ENCODE measurements at places on chromosomes 6 and 20.
A peak's percentile ranks its signal among the peaks of the same experiment; 100 is the strongest.

GRCh38 chr6:154001494-154002285, 37.4 kb upstream of the OPRM1 start:
- DNase-seq, result no peak

DNA sequence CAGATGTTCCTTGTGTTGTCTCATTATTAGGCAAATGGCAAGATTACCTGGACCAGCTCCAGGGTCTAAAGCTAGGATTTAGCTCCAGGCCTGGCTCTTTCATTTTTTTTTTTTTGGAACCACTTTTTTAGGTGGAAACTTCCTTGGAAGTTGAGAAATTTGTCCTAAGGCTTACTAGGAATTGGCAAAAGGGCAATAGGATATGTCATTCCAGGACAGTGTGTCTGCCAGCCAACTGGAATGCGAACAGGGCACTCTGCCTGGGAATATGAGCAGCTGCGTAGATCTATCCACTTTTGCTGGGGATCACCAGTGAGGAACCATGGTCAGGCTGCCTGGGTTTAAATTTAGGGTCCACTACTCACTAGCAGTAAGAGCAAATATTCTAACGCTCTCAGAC, 304.0 kb downstream of the TSHZ2 start:
- DNase-seq, result no peak

DNA sequence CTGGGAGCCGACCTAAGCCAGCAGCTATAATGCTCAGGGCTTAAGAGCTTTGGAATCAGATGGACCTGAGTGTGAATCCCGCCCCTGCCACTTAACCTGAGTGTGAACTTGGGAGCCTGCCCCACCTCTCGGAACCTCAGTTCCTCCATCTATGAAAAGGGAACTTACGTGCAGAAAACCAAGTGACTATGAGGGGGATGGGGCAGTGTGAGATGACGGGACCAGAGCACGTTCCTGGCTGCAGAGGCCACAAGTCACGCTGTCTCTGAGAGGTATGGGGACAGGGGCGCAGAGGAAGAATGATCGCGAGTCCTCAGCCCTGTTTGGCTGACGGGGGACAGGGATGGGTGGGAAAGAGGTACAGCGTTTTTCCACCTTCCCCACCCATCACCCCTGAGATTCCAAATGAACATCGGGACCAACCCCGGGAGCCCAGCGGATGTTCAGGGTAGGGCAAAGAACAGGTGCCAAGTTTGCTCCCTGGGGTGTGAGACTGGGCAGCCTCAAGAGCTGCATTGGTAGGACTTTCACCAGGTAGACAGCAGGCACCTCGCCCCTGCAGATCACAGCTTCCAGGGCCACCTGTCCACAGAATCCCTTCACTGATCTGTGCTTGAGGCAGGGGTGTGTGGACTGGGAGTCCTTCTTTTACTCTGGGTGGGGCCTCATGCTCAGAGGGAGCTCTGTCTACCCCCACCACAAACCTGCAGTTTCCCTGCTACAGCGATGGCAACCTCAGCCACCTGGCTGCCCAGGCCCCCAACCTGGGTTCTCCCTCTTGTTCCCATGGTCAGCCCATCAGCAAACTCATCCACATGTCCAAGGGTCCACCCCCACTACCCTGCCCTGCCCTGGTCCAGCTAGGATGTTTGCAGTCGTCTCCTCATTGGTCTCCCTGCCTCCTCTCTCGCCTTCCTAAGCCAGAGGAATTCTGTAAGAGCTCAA, 85.8 kb downstream of the CEBPB start:
- DNase-seq, result no peak

DNA sequence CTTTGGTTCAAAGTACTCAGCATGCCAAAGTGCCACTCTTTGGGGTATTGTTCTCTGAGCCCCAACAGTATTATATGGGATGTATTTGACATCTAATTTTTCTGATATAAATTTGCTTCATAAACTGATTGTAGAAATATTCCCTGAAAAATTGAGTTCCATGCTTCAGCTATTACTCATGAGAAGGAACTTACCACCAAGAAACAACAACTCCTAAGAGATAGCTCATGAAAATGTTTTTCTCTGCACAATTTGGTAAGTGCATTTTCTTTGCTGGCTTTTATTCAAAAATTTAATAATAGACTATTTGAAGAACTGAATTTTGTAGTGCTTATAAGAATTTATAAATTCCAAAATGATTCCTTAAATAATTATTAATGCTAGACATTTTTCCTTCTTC, 12.8 kb upstream of the TPD52L1 start:
- no peak for DNase-seq

- no peak for DNase-seq
Measured at GRCh38 chr6:18347021-18347577, 40.1 kb upstream of the RNF144B start.

DNA sequence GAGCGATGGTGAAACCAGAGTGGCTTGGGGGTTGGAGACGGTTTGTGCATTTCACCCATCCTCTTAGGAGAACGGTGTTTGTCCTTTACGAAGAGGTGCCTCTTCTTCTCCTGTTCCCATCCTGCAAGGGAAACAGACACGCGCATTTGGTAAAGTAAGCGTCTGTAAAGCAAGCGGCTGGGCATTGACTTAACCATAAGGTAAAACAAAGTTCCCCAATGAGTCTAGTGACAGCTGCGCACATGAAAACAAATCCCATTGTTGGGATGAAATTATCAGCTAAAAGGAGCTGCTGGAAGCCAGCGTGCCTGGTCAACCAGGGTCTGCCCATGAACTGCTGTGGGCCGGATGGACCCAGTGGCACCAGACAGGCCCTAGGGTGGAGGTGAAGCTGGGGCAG, 5.8 kb downstream of the BHLHE23 start:
- no peak for DNase-seq

GRCh38 chr20:37562695-37563480, 35.2 kb upstream of the BLCAP start:
- no peak for DNase-seq

GRCh38 chr20:46683011-46683667, 6.1 kb downstream of the TP53RK start:
- no peak for DNase-seq

DNA sequence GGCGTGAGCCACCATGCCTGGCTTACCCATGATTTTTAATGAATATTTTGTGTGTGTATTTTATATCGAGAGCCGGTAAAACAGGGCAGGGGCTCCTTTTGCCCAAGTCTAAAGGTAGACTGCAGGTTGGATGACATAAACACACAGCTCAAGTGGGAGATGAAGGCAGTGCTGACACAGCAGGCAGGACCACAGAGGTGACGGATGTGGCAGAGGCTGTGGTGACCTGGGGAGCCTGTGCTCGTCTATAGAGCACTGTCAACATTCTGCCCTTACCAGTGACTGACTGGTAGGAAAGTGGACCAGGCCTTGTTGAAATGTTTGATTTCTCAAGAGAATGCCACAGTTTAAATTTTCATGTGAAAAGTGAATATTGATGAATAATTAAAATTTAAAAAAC, 137.5 kb downstream of the ZFP64 start:
- peak; percentile 12 for DNase-seq

DNA sequence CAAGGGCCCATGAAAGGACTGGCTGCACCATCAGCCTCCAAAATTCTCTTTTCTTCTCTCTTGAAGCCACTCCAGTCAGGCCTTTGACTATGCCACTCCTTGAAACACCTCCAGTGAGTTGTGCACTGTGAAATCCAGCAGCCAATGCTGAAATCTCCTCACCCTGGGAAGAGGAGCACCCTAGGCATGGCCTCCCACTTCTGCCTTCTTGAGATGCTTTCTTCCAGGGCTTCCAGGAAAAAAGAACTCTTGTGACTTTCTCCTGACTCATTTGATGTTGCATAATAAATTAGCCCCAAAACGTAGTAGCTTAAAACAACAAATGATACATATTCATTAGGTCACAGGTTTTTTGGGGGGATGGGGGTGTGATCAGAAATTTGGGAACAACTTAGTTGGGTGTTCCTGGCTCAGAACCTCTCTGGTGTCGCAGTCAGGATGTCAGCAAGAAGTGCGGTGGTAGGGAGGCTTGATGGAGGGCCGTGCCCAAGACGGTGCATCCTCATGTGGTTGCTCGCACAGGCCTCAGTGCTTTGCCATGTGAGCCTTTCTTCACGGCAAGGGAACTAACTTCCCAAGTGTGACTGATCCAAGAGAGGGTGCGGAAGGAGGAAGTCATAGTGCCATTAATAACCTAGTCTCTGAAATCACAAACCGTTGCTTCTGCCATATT, 12.1 kb downstream of the NCR2 start:
- no peak for DNase-seq

GRCh38 chr20:62493253-62493885, 17.6 kb upstream of the GATA5 start:
- no peak for DNase-seq

- DNase-seq, result no peak
Measured at GRCh38 chr6:33677143-33677660, 34.3 kb downstream of the UQCC2 start.

DNA sequence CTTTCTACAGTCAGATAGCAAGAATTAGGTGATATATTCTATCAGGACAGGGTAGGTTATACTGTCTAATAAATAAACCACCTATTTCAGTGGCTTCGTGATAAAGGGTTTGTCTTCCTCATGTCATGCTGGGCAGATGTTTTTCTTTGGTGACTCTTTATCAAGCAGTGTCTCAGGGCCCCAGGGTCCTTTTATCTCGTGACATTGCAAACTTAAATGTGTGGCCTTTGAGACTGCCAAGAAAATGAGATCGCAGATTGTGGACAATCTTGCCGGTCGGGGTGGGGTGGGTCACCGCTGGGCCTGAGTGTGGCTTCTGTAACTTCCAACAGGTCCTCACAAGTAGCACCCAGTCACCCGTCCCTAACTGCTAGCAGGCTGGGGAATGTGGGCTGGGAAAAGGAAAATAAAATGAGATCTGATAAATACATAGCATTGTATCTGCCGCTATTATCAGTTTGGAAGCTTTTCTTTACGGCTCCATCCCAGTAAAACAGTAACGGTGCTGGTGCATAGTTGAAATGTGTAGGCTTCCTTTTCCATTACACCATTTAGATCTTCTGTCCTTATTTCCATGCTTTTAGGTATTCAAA, 50.5 kb upstream of the BMP6 start:
- DNase-seq, result no peak

- no peak for DNase-seq
Measured at GRCh38 chr20:24834310-24834709, 114.8 kb upstream of the CST7 start.

DNA sequence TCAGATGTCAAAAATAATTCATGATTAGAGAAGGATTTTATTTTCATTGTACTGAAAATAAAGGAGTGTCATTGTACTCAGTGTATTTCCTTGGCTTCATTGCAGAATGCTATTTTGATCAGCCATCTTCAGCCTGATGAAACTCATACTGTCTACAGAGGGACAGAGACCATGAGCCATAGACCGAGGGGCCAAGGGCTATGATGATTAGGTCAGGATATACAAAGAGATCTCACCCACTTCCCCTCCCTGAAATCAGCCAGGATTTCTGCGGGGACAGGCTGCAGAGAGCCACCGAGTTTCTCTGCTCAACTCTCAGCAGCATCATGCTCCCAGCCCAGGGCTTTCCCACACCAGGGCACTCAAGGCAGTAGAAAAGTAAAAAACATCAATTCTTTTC, 47.0 kb downstream of the ALDH8A1 start:
- no peak for DNase-seq

DNA sequence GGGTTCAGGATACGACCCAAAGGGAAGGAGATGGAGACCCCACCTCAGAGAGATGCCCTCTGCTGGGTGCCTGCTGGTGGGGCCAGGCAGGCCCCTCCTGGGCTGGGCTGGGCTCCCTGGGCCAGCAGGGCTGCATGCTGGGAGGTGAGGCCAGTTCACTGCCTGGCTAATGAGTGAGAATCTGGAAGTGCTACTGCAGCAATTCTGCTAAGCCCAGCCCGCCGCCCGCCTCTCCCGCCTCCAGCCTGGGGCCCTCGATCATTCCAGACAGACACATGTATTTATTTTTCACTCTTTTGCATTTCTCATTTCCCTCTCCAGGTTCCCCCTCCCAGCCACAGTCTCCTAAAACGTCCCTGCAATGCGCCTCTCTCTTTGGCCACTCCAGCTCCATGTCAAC, 79.6 kb downstream of the CDH22 start:
- DNase-seq, result no peak

DNA sequence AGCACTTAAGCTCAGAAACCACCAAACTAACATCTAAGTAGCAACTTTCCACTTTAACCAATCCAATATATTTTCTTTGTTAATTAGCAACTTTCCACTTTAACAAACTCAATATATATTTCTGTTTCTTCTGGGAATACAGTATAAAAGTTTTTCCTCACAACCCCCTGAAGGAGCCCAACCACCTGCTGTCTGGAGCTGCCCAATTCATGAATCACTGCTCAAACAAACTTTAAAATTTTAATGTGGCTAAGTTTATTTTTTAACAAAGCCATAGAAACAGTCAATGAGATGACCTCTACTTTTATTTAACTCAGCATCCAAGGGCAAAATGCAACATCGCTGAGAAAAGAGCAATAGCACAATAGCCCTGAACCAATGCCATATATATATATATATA, 500.1 kb downstream of the EPM2A start:
- DNase-seq, result no peak

DNA sequence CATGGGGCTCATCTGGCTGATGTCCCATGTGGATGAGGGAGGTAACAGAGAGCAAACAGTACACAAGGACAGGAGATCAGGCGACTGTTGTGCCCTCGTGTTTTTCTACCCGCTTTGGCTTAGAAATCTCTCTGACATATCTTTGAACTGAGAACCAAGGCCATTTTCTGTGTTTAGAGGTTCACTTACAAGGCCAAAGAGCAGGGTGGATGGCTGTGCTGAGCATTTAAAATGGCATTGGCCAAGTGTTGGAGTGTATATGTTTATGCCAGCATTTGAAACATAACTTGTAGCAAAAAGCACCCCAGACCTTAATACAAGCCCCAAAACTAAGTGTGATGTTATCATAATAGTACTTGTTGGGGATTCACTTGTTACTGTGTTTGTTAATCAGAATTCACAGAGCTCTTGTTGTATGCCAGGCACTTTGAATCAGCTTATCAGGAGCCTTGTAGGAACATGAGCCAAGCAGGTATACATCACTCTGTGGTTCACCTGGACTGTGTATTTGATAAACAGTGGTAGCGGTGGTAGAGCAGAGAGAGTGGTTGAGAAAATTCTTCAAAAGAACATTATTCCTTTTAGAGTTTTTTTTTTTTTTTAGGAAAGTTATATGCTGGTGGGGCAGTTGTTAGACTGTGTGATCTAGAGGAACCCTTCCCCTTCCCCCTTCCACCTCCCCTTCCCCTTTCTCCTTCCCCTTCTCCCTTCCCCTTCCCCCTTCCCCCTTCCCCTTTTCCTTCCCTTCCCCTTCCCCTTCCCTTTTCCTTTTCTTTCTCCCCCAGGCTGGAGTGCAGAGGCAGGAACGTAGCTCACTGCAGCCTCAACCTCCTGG, 71.3 kb downstream of the ATRN start:
- no peak for DNase-seq

- DNase-seq, result no peak
Measured at GRCh38 chr6:143482593-143482992, 28.9 kb downstream of the FUCA2 start.

GRCh38 chr20:40979247-40979646, 49.4 kb upstream of the TOP1 start:
- DNase-seq, result no peak

GRCh38 chr6:84731401-84731800, 33.0 kb downstream of the TBX18 start:
- no peak for DNase-seq

- peak; percentile 23 for DNase-seq
Measured at GRCh38 chr20:23362392-23363256, 642 bp downstream of the GZF1 start.
